Activated naive CD4-positive, alpha-beta T cell treated with Interleukin-2 at 50 U/mL for 16 hours (primary cell): ENCODE measurements at places on chromosomes 5 and 9.

DNA sequence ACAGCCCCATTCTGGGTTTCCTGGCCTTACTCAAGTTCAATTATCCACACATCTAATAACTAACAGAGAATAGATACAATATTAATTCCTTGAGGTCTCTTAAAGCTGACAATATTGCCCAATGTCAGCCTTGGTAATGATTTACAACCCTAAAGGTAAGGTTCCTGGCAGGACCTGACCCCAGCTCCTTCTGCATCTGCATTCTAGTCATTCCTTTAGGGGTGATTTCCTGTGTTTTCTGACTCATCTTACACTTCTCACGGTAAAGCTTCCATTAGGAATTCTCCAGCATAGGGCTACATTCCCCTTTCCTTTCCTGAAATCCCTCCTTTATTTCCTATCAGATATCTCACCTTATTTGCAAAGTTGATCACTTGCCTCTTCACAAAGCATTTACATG lies 9.3 kb downstream of the HAVCR1 start:
- DNase-seq: no peak

- DNase-seq: no peak
Measured at GRCh38 chr5:107293541-107294210, 377.1 kb downstream of the EFNA5 start.

- DNase-seq: no peak
Measured at GRCh38 chr5:77499441-77499840, 7.3 kb upstream of the WDR41 start.

GRCh38 chr9:131629825-131630204 lies 84.5 kb downstream of the PRRT1B start:
- DNase-seq: no peak

DNA sequence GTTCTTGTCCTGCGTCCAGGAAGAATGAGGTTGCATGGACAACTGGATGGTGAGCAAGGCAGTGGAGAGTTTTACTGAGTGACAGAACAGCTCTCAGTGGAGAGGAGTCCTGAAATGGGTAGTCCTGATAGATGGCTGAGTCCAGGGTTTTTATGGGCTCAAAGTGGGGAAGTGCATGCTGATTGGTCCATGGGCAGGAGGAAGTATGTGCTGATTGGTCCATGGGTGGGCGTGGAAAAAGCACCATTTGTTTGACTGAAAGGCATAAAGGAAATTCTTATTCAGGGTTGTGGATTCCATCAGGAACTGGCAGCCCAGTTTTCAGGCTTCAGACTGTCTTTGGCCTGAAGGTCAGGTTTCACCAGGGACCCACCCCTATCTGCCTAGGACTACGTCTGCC lies 10.6 kb downstream of the FSD1L start:
- DNase-seq: no peak

DNA sequence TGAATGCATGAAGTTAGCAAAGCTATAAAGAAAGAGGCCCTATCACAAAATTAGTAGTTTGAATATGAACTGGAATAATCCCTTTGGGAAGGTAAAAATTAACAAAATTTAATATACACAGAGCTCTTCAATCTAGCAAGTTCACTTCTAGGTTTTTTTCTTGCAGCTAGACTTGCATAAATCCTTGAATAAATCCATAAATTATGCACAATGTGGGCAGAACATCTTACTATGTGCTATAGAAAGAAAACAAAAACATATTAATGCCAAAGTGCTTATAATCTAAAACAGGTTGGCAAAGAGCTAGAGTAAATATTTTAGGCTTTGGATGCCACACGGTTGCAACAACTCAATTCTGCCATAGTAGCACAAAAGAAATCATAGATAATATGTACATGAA lies 138.5 kb upstream of the FREM1 start:
- DNase-seq: no peak

- DNase-seq: no peak
Measured at GRCh38 chr5:127040796-127041520, 10.6 kb upstream of the MARCHF3 start.

- DNase-seq: no peak
Measured at GRCh38 chr5:179800696-179801201, 5.9 kb downstream of the MGAT4B start.

DNA sequence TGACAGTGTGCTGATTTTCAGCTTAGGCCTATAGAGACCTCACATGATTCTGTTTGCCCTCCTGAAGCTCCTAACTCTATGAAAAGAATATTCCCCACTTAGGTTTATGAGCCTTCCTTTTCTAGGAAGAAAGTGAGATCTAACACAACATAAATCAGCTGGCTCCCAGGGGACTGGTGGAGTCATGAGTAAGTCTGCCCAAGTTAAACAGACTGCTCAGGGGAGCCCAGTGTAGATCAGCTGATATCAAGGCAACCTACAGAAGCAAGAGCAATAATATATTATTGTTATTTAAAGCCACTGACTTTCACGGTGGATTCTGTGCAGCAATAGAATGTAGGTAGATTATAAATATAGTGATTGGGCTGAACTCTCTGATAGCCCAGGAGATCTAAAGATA lies 1978.6 kb upstream of the CDH6 start:
- DNase-seq: no peak

GRCh38 chr5:110899566-110900412 lies 161.0 kb downstream of the SLC25A46 start:
- no peak for DNase-seq

DNA sequence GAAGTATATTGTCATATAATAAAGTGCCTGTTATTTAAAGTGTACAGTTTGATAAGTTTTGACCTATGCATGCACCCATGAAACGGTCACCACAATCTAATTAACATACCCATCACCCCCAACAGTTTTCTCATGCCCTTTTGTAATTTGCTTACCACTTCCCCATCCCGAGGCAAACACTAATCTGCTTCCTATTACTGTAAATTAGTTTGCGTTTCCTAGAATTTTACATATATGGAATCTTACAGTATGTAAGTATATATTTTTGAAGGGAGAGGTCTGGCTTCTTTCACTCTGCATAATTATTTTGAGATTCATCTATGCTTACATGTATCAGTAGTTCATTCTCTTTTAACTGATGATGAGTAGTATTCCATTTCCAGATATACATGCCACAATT lies 56.5 kb downstream of the AMBP start:
- no peak for DNase-seq
